ENCODE measurements at places on chromosomes 6 and 20.
A peak's percentile ranks its signal among the peaks of the same experiment; 100 is the strongest.

GRCh38 chr6:37100745-37101144 lies 69.2 kb upstream of the PIM1 start:
- DNase-seq, result no peak

- no peak for DNase-seq
These were observed 64.3 kb downstream of the MRPL14 start for GRCh38 chr6:44062771-44063560.

GRCh38 chr6:157668009-157668401 lies 155.0 kb upstream of the SNX9 start:
- no peak for DNase-seq

DNA sequence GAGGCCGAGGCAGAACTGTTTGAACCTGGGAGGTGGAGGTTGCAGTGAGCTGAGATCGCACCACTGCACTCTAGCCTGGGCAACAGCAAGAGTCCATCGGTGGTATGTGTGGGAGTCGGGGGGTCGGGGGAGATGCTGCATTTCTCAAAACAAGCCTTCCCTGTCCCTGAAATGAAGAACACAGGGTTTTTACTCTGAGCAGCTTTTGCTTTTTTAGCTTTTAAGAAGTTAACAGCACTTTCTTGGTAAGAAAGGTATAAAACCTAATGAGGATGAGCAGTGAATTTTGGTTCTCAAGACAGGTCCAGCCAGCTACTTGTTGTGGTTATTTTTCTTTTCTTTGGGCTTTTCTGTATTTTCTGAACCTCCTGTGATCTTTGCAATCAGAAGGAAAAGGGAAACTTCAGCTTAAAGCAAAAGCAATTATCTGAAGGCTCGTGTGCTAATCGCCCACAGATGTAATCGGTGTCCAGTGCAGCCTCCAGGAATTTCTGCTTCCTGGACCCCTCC lies 3.7 kb downstream of the RPL10A start:
- no peak for DNase-seq

GRCh38 chr6:95846652-95847051 lies 169.1 kb upstream of the FUT9 start:
- DNase-seq, result no peak

DNA sequence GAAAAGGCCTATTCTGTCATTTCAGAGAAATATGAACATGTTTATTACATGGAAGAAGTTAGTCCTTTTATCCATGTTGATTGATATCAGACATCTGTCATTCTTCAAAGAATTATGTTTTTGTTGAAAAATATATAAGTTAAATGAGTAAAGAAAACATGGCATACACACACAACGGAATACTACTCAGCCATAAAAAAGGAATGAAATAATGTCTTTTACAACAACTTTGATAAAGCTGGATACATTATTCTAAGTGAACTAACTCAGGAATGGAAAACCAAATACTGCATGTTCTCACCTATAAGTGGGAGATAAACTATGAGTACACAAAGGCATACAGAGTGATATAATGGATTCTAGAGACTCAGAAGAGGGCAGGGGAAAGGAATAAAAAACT lies 9.3 kb downstream of the FKBP5 start:
- DNase-seq, result no peak

DNA sequence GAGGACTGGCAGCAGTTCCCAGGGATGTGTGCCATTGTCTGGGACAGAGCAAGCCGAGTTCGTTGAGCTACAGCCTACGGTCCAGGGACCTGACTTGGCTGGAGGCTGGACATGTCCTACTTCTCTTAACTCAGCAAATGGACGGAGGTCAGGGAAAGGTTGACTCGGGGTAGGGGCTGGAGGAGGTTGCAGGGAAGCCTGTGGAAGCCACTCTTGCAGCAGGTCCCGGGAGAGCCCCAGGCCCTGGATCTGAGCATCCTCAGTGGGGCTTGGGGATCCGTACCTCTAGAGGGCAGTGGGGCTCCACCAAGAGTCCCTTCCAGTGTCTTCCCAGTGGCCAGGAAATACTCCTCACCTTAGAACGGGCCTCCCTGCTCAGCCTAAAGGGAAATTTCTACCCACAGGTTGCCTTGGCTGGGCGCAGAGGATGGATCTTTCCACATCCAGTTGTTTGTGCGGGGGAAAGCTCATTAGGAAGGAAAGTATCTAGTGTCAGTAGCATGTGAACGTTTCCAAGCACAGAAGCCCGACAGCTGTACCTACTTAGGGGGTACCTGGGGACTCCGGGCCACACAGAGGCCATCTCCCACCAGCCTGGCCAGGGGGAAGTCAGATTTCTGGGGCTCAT lies 170.2 kb downstream of the NFATC2 start:
- DNase-seq, result peak; percentile 4

GRCh38 chr6:36642913-36643817 lies 35.3 kb upstream of the CDKN1A start:
- DNase-seq, result no peak

GRCh38 chr6:13194852-13195251 lies 133.5 kb downstream of the TBC1D7 start:
- DNase-seq, result peak; percentile 12

GRCh38 chr6:163878698-163879097 lies 464.2 kb downstream of the QKI start:
- DNase-seq, result no peak

- no peak for DNase-seq
These were observed 374.9 kb upstream of the FLRT3 start for GRCh38 chr20:14712302-14712739.

DNA sequence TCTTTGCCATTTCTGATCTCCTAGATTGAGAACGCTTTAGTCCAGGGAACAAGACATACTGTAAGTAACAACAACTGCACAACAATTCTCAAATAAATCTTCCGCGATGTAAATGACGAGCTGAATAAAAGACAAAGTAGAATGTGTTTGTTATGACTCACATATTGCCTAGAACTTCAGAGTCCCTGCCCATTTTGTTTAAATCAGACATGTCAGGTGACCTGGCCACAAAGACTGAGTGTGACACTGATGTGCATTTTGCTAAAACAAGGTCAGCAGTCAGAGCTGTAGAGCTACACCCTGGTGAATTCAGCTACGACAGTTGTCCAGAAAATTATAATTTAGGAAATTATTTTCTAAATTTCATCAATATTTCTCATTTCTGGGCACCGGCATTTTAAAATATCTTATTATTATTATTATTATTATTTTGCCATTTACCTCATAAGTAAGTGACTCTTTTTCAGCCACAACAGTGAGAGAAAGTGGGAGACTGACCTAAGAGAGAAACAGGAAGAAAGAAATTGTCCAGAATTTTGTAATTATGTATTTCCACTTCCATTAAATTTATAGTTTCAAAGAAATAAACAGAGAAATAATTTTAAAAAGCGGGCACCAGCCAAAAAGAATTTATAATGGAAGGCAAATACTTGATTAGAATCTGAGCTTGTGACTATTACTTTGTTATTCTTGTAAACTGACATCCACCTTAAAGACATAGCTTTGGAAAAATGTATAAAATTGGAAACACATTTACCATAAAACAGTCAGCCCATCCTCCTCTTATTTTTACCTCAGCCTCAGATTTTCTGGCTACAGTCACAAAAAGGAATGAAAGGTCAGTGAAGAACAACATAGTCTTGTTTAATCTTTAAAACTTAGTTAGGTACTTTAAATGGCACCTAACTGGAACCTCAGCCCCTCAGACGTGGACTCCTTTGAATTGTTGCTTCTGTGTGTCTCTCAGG lies 157.0 kb upstream of the CITED2 start:
- DNase-seq, result no peak

GRCh38 chr6:41730531-41731436 lies 4.6 kb downstream of the TFEB start:
- DNase-seq, result no peak

DNA sequence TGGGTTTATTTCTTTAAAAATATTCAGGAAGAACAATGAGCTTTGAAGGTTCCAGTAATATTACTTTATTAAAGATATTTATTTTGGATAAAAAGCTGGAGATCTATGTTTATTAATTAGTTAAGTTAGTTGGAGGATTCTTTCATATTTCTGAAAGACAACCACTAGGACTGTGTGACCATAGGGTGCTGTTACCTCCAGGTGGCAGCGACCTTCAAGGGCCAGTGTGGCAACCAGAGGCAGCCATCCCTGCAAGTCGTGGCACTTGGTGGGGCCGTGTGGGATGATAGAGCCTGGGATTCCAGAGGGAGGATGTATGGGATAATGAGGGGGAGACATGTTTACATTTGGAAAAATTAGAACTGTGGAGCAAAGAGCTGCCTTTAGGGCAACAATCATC lies 95.5 kb upstream of the SCP2D1 start:
- no peak for DNase-seq

GRCh38 chr6:116176596-116176995 lies 50.7 kb upstream of the COL10A1 start:
- no peak for DNase-seq

DNA sequence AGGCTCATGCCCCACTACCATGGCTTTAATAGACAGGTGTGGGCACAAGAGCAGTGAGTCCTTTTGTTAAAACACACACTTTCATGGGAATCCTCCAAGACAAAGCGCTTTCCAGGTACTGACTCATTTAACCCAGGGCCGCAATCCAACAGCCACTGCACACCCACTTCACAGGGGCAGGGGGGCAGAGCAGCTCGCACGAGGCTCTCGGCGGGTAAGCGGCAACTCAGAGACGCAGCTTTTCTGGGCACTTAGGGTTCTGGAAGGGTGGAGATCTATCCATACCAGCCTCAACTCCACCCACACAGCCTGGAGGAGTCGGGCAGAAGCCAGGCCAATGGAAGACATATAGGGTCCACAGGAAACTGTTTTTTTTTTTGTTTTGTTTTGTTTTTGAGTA lies 28.6 kb downstream of the PSMG4 start:
- DNase-seq, result no peak

GRCh38 chr6:7624796-7625710 lies 35.1 kb downstream of the SNRNP48 start:
- no peak for DNase-seq

DNA sequence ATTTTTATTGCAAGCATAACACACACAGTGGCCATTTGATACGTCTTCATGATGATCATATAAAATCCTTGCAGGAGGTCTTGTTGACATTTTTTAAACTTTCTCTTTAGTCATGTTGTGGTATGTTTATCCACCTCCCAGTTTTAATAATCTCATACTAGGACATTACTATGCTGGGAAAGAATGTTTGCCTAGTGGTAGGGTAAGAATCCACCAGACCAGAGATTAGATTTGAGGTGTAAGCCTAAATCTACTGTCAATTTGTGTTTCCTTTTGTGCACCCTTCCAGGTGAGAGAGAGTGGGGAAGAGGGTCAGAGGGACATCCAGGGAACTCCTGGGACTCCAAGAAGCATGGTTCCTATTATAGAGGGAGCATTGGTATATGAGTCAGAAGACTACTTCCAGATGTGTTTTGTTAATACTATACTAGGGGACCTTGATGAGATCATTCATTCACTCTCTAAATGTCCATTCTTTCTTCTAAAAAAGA lies 298.3 kb upstream of the SASH1 start:
- DNase-seq, result no peak

DNA sequence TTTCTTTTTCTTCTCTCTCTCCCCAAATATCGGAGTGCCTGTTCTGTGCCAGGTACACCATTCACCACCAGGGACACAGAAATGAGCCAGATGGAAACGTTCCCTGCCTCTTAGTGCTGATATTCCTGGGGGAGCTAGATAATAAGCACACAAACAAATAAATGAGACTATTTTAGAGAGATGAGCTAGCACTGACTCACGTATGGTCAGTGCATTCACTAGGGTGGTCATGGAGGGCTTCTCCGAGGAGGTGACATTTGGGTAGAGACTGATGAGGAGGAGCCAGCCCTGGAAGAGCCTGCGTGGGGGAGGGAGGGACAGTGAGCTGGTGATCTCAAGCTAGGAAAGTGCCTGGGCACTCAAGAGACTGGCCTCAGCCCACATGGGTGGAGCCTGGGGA lies 252.3 kb upstream of the KCNG1 start:
- DNase-seq, result no peak

- DNase-seq, result no peak
These were observed 24.6 kb downstream of the CYP24A1 start for GRCh38 chr20:54148947-54149764.

GRCh38 chr6:34295721-34296120 lies 46.9 kb upstream of the SMIM29 start:
- DNase-seq, result no peak

GRCh38 chr6:17610835-17611234 lies 10.7 kb downstream of the FAM8A1 start:
- DNase-seq, result no peak

DNA sequence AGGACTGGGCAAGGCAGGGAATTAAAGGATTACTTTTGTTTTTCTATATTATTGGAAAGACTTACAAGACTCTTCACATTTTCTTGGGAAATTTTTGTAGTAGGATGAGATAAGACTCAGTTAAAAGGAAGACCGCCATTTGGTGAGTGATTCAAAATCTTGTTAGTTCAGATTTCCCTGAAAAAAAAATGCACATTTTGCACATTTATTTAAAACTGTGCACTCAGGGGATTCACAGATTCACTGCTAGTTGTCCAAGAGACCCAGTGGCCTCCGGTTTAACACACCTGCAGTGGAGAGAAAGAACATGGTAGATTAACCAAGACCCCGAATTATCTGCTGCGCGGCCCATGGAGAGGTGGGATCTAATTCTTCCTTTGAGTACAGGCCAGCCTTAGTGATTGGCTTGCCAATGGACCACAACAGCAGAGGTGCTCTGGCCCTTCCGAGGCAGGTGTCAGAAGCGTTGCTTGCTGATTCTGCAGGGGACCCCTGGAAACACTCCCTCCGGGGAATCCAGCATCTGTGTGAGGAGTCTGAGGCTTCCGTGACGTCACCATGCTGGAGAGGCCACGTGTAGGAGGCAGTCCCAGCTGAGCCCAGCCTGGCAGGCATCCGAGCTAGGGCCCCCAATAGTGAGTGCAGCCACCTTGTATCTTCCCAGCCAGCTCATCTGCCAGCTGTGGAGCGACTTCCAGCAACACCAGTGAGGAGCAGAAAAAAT lies 68.9 kb downstream of the ZNF217 start:
- DNase-seq, result no peak

DNA sequence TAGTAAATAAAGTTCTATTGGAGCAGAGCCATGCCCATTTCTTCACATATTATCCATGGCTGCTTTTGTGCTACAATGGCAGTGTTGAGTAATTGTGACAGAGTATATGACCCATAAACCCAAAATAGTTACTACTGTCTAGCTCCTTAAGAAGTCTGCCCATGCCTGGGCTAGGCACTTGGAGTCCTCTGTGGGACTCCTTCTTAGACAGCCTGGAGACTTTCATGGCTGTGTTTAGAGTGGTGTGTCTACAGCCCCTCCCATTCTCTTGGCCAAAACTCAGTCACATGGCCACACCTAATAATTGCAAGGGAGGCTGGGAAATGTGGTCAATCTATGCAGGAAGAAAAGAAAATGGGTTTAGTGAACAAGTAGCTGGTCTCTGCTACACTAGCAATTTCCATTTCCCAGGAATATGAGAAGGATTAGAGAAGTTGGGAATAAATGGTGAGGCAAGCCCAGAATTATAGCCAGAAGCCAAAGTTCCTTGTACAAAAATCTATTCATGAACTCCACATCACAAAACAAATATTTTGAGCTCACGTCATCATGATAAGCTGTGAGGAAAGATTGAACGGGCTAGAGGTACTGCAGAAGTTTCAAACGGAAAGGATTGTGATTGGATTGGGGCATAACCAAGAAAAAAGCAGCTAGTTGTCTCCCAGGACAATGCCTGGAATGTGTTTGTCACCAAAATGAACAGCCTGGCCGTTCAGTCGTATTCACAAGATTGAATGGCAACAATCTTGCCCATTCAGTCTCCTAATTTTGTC lies 251.8 kb upstream of the PLN start:
- no peak for DNase-seq

- no peak for DNase-seq
These were observed 158.7 kb upstream of the ZNF184 start for GRCh38 chr6:27631609-27631916.
